ENCODE measurements at places on chromosomes 5 and 9.

DNA sequence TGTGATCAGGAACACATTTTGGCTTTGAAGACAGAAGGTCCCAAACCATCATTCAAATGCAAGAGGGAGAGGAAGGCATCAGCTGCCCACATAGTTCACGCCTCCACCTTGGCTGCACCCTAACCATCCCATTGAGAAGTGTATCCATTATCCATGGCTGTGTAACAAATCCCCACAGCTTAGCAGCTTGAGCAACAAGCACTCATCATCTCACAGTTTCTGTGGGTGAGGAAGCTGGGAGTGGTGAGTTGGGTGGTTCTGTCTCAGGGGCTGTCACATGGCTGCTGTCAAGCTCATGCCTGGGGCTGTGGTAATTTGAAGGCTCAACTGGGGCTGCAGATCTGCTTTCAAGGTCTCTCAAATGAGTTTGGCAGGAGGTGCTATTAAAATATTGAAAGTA is 23.0 kb upstream of the CEP72 start:
- no peak for DNase-seq

- no peak for DNase-seq
Observed at GRCh38 chr9:125894566-125894965, 147.4 kb downstream of the PBX3 start.

- DNase-seq: no peak
Observed at GRCh38 chr5:113122053-113122452, 145.5 kb downstream of the DCP2 start.

- peak; percentile 96 for DNase-seq
Observed at GRCh38 chr5:65624025-65624570, at the start of gene TRIM23. TSS of gene TRIM23 (minus strand) at chr5:65624333. CDS start at chr5:65624274, 59 bp downstream.

- no peak for DNase-seq
Observed at GRCh38 chr5:6495433-6496206, 47.0 kb downstream of the UBE2QL1 start.

GRCh38 chr5:72518001-72518683 is 10.9 kb upstream of the ZNF366 start:
- DNase-seq: no peak

DNA sequence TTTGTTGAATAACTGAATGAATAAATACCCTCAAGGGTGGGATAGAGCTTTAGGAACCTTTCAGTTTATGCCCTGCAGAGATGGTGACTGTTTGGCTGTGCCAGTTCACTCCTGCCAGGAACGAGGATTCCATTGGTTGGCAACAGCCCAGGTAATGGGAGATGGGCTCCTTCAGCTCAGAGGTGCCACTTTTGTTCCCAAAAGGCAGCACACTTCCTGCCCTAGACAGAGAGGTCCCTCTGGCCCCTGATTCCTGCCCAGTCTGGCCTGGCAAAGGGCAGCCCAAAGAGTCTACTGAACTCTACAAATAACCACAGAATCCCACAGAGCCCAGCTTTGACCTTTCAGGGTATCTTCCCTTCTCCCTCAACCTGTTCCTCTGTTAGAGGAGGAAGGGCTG is 1.6 kb downstream of the C9orf152 start:
- no peak for DNase-seq

DNA sequence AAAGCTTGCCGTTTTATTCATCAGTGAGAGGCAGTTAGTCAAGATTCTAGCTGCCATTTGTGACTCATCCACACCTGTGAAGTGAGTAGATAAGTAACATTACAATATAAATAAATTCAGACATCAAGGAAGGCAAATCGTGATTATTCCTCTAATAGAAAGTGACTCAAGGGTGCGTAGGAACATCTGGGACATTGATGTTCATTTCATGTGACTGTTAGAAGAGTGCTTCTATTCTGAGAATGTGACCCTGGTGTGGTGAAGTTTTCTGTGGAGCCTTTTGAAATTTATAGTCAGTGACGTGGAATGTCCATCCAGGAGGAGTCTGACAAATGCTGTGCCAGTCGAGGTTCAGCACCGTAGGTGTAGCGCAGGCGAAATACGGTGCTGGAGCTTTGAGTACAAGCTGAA is 48.4 kb upstream of the FAM240B start:
- no peak for DNase-seq

DNA sequence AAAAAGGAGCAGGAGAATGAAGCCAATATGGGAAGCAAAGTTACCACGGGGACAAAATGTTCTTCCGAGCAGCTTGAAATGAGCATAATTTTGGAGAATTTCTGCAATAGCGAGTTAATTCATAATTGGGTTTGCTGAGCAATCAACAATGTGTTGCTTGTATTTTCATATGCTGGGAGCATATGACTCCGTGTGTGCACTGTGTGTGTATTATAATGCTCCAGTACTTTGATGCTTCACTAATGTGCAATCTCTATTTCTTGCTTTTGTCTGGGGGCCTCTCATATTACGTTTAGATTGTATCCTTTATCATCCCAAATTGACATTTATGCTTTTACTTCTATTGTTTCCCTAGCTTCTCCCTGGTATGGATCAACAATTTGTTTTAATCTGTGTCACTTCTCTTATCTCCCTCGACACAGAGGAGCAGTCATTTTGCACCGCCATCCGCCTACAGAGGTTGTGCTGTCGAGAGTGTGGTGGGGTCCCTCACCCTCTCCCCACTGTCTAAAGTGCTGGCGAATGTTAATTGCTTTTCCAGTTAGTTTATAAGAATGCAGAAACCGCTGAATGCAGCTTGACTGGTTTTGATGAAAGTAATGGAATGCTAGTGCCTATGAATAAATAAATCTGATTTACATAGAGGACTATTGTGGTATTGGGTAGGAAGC is 372.5 kb upstream of the WWC1 start:
- DNase-seq: peak; percentile 36

GRCh38 chr9:133485531-133486260 is 6.8 kb upstream of the SLC2A6 start:
- no peak for DNase-seq

DNA sequence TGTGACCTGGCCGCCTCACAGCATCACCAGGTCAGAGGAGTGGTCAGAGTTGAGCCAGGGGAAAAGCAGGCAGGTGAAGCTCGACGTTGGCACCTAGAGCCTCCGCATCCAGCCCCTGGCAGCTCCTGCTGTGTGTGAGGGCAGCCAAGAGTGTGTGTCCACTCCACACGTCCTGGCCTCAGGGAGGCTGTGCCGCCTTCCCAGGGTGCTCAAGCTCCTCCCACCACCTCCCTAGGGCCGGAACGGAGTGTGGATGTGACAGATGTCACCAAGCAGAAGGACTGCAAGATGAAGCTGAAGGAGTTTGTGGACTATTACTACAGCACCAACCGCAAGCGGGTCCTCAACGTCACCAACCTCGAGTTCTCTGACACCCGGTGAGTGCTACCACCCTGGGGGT is 72.5 kb downstream of the PHF2 start:
- DNase-seq: no peak

Measured in NCI-H2227 treated with DMSO at 0.1 percent for 48 hours (cell line).